PC-9 (cell line): ENCODE measurements at places on chromosomes 7 and 10. TPM values are rescaled to one million over a fixed set of nuclear protein-coding genes. Genes with fewer than 3 reads are reported as not detected.

DNA sequence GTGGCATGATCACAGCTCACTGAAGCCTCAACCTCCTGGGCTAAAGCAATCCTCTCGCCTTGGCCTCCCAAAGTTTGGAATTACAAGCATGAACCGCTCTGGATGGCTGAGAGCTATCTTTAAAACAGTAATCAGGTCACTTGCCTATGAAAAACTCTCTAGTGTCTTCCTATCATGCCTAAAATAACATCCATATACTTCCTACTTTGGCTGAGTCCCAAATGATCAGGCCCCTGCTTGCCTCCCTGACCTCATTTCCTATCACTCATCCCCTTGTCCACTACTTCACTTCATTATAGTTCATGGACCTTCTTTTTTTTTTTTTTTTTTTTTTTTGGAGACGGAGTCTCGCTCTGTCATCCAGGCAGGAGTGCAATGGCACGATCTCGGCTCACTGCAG, 28.0 kb downstream of the SEPTIN7 start:
- no peaks in the 10 kb centered on the region for H3K27me3 ChIP-seq
- H3K27ac ChIP-seq, result no peak overlapping the region
- H3K4me3 ChIP-seq, result no peak overlapping the region

DNA sequence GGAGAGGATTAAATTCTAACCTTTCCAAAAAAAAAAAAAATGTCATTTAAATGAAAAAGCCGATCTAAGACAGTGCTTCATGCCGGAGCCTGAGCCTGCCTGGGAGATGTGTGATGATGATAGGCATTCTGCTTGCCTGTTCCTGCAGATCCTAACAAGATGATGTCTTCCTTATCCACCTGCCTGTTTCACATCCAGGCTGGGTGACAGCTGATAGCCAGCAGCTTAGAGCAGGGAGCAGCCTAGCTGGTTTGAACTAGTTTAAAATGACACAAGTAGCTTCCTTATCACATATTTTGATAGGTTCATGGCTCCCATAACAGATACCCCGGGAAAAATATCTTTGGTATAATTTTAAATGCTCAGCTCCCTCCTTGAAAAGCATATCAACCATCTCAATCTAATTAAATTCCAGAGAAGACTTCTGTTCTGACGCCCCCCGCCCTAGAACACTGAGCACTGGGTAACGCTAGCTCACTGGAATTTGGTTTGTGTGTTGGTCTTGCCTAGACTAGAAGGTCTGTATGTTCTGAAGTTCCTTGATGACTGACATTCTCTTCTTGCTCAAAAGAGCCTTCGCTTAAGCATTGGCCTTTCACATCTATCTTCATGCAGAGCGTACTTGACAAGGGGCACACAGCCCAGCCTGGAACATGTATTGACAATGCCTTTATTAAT, 96.9 kb upstream of the FGFR2 start:
- DNase-seq, result no peak
- H3K4me1 ChIP-seq, result no peaks in the 10 kb centered on the region
- peaks cover 52% of the 10 kb centered on the region for H3K27me3 ChIP-seq
- H3K36me3 ChIP-seq, result no peaks in the 10 kb centered on the region
- H3K27ac ChIP-seq, result no peak overlapping the region
- no peak overlapping the region for H3K4me3 ChIP-seq

DNA sequence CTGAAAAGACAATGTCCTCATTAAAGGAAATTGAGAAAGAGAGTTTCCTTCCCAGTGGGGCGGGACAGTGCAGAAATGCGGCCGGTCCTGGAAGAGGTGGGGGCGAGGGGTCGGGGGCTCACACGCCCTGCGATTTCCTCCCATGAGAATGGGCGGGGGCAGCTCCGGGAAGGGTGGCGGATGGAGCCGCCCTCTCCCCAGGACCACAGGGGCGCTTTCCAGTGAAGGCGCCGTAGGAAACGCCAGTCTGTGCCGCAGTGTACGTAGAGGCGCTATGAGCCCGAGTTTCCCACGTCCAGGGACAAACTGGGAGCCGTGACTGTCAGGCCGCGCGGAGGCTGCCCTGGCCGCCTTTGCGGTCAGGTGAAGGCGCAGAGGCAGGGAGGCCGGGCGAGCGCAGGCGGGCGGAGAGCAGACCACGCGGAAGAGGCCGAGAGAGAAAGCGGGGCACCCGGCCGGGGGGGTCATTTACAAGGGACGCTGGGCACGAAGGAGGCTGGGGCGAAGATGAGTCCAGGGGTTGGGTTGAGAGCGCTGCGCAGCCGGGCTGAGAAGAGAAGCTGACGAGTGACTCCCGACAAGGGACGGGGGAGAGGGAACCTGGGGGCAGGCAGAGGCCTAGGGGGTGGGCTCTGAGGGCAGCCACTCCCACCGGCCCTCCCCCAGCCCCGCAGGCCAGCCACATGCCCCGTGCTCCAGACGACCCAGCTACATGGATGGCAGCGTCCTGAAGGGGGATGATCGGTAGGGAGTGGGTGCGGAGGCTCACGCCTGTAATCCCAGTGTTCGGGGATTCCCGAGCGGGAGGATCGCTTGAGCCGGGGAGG, 45.0 kb downstream of the ALOX5 start:
- H3K36me3 ChIP-seq, result no peaks in the 10 kb centered on the region
- H3K4me3 ChIP-seq, result no peak overlapping the region
- no peak overlapping the region for H3K27ac ChIP-seq
- H3K4me1 ChIP-seq, result no peaks in the 10 kb centered on the region
- H3K27me3 ChIP-seq, result no peaks in the 10 kb centered on the region

DNA sequence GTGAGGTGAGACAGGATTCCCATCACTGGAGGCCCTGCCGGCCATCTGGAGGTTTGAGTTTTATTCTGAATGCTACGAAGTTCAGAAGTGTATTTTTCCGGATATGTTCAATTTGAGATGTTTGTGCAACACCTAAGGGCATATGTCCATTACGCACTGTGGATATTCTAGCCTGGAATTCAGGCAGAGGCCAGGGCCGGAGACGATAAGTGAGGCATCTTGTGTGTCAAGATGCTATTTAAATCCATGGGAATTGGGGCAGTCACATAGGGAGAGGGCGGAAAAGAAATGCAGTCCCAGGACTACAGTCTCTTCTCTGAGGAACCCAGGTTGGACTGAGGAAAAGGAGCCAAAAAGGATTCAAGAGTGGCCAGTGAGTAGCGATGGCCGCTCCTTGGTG, 1.9 kb upstream of the SUV39H2 start:
- no peak for DNase-seq
- H3K36me3 ChIP-seq, result no peaks in the 10 kb centered on the region
- H3K27ac ChIP-seq, result no peak overlapping the region
- H3K4me3 ChIP-seq, result peak overlapping the region; percentile 67; the same call in 1 of the 2 replicates
- H3K27me3 ChIP-seq, result no peaks in the 10 kb centered on the region

GRCh38 chr7:23114896-23115295, 9.3 kb downstream of the KLHL7 start:
- no peaks in the 10 kb centered on the region for H3K36me3 ChIP-seq
- no peak overlapping the region for H3K4me3 ChIP-seq
- no peak overlapping the region for H3K27ac ChIP-seq
- no peak for DNase-seq
- H3K4me1 ChIP-seq, result no peaks in the 10 kb centered on the region

- DNase-seq, result no peak
- H3K36me3 ChIP-seq, result no peaks in the 10 kb centered on the region
- no peaks in the 10 kb centered on the region for H3K27me3 ChIP-seq
- no peak overlapping the region for H3K4me3 ChIP-seq
These were observed 72.8 kb upstream of the DDC start for GRCh38 chr7:50637725-50638643.

DNA sequence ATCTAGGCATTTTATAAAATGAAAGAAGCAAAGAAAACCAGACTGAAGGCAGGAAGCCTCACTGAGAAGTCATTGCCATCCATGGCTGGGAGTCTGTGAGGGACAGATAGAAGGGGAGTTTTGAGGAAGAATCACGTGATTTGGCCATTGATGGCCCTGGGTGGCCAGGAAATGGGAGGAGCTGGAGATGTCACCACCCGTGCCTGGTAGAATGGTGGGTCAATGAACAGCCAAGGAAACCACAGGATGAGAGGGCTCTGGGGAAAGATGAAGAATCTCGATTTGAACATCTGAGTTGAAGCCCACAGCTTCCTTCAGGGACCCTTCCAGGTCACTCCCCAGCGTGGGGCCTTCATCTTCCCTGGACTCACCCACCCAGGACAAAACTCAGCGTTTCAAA, 103.3 kb upstream of the CHST15 start:
- no peaks in the 10 kb centered on the region for H3K27me3 ChIP-seq
- no peak overlapping the region for H3K4me3 ChIP-seq
- no peaks in the 10 kb centered on the region for H3K4me1 ChIP-seq
- no peak overlapping the region for H3K27ac ChIP-seq

GRCh38 chr10:28593811-28594210, 60.9 kb downstream of the WAC start:
- peaks cover 13% of the 10 kb centered on the region for H3K4me1 ChIP-seq
- H3K27me3 ChIP-seq, result no peaks in the 10 kb centered on the region
- H3K27ac ChIP-seq, result no peak overlapping the region
- peaks cover 20% of the 10 kb centered on the region; the same call in 1 of the 2 replicates for H3K36me3 ChIP-seq

DNA sequence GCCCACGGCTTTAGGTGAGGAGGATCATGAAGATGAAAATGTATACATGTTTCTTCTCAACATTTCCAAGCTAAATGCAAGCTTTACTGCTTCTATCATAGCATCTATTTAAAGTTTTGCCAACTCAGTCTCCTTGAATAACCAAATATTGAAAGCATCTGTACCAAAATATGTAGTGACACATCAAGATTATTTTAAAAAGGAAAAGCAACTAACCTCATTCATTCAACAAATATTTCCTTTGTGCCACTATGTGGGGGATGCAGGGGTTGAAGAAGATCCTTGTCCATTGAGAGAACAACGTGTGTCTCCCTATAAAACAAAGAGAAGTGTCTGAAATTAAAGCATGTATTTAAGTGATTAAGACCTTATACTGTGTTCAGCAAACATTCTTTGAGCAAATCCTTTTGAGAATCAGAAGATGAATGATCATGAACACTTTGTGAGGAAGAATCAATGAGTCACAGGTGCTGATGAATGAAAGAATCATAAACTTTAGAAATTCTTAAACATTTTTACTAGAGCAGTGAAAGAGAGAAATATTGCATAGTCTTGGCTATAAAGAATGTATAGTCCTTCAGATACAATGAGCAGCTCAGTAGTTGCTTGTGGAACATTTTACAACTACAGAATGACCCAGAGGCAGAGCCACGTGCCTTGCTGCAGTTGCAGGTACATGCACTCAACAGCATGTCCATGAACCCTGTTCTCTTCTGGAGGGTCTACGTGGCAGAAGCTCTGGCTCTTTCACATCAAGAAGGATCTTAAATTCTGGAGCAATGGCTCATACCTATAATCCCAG, 13.9 kb downstream of the TAS2R60 start:
- H3K4me3 ChIP-seq, result no peak overlapping the region
- no peak overlapping the region for H3K27ac ChIP-seq
- no peaks in the 10 kb centered on the region for H3K27me3 ChIP-seq

DNA sequence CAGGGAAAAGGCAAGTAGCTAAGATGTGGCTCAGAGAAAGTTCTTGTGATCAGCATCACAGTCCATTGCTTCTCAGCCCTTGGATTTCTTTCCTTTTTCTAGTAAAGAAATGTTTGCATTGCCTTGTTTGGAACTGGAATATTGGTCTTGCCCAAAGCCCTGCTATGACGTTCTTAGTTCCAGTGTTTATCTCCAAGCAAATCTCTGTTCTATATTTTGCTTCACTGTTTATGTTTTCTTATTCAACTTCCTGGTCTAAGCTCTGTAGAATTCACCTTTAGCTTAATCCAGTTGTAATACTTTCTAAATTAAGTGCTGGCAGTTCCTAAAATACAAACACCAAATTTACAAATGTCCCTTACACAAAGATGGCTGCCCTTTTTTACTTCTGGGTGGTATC, 88.7 kb upstream of the ZNF438 start:
- H3K36me3 ChIP-seq, result no peaks in the 10 kb centered on the region
- DNase-seq, result no peak
- no peak overlapping the region for H3K27ac ChIP-seq
- H3K4me3 ChIP-seq, result no peak overlapping the region
- H3K27me3 ChIP-seq, result no peaks in the 10 kb centered on the region

DNA sequence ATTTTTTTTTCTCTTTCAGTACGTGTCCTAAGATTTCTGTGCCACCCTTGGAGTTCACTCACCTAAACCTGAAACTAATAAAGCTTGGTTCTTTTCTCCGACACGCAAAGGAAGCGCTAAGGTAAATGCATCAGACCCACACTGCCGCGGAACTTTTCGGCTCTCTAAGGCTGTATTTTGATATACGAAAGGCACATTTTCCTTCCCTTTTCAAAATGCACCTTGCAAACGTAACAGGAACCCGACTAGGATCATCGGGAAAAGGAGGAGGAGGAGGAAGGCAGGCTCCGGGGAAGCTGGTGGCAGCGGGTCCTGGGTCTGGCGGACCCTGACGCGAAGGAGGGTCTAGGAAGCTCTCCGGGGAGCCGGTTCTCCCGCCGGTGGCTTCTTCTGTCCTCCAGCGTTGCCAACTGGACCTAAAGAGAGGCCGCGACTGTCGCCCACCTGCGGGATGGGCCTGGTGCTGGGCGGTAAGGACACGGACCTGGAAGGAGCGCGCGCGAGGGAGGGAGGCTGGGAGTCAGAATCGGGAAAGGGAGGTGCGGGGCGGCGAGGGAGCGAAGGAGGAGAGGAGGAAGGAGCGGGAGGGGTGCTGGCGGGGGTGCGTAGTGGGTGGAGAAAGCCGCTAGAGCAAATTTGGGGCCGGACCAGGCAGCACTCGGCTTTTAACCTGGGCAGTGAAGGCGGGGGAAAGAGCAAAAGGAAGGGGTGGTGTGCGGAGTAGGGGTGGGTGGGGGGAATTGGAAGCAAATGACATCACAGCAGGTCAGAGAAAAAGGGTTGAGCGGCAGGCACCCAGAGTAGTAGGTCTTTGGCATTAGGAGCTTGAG, at the start of gene CFTR:
Gene CFTR, plus strand, starts transcription at position 801 of the 830 bp plus-strand sequence. CDS start 70 bp downstream, outside the sequence.
- no peak within 1 kb of the TSS for H3K27ac ChIP-seq
- H3K36me3 ChIP-seq, result no peaks in the 10 kb centered on the region
- no peaks in the 10 kb centered on the region for H3K27me3 ChIP-seq
- no peak for DNase-seq

DNA sequence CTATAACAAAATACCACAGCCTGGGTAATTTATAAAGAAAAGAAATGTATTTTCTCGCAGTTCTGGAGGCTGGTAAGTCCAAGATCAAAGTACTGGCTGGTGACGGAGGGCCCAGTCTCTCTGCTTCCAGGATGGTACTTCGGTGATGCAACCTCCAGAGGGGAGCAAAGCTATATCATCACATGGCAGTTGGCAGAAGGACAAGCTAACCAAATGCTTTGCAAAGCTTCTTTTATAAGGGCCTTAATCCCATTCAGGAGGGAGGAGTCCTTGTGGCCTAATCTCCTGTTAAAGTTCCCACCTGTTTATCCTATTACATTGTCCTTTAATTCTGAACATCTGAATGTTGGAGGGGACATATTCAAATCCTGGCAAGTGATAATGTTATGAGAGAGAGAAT, 134.1 kb upstream of the SP4 start:
- no peaks in the 10 kb centered on the region for H3K27me3 ChIP-seq
- no peaks in the 10 kb centered on the region for H3K36me3 ChIP-seq
- DNase-seq, result no peak
- H3K4me3 ChIP-seq, result no peak overlapping the region
- H3K4me1 ChIP-seq, result no peaks in the 10 kb centered on the region

Gene CALML3
- total RNA-seq, result not detected in 2 replicates

Gene GPRIN2
- total RNA-seq, result 33.1 and 53.6 TPM in 2 replicates

Gene ZNF727
- not detected in 2 replicates for total RNA-seq

Gene CALY
- not detected in 2 replicates for total RNA-seq

Gene VWDE
- 27.3 and 28.8 TPM in 2 replicates for total RNA-seq

Gene CYP2W1
- 0.63 TPM in 1 of 2 replicates, not detected in the other for total RNA-seq
